ENCODE measurements at places on chromosomes 11 and 22.

DNA sequence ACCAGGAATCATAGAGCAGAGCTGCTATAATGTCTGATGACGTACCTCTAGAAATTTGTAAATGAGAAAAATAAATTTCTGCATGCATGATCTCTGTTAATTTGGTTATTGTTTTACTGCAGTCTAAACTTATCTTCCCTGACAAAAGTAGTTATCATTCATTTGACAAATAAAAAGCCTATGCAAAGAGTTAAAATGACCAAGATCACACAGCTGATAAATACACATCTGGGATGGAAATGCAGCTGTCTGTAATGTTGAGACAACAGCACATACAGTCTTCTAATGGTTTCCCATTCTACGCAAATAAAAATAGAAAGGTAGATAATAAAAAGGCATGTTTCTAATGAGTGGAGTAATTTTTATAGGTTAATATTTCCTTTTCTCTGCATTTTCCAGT is 225.1 kb upstream of the LUZP2 start:
- no peak for DNase-seq
- H3K36me3 ChIP-seq: no peaks in the 10 kb centered on the region
- H3K27ac ChIP-seq: no peak overlapping the region
- no peak overlapping the region for H3K4me3 ChIP-seq

DNA sequence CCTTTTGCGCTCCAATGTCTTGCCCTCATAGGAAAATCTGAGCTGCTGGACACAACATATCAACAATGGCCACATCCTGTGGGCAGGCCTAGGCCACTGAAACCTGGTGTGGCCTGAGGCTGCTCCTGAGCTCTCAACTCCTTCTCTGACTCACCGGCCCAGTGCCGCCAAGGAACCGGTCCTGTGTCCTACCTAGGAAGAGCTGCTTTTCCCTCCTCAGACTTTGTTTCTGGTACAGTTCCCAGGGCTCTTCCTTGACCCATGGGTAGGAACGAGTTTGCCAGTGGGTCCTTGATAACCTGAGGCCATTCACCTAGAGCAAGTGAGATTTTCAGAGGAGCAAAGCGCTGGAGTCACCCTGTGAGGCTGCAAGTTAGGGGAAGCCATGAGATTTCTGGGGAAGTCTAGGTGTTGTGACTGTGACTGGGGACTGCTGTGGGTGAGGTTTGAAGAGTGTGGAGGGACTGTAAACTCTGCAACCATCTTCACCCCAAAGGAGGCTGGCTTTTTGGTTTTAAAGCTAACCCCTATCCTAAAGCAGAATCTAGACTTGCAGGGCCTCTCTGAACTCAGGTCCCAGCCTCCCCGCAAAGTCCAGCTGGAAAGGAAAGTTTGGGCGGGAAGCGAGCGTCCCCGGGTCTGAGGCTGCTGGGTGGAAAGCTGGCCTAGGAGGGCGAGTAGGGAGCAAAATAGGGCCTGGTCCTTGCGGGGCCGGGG is 12.0 kb upstream of the PAX6 start:
- no peak overlapping the region for H3K4me3 ChIP-seq
- no peaks in the 10 kb centered on the region for H3K36me3 ChIP-seq
- no peak for DNase-seq
- H3K27me3 ChIP-seq: no peaks in the 10 kb centered on the region

DNA sequence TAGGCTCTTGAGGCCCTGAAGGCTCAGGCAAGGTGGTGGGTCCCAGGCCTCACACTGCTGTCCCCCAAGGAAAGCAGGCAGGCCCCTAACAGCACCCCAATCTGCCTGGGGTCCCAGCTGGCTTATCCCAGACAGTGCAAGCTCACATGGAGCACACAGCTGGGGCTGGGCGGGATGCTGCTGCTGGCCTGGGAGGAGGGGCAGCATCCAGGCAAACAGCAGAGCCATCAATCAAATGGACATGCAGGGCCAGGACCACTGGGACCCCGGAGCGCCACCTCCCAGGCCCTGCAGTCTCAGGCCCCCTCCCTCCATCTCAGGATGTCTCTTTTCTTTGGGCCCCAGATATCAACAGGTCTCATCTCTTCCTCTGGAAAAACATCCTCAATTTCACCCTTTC is 140.3 kb downstream of the BRD1 start:
- H3K27ac ChIP-seq: no peak overlapping the region
- DNase-seq: no peak
- H3K4me1 ChIP-seq: peaks cover 5% of the 10 kb centered on the region

DNA sequence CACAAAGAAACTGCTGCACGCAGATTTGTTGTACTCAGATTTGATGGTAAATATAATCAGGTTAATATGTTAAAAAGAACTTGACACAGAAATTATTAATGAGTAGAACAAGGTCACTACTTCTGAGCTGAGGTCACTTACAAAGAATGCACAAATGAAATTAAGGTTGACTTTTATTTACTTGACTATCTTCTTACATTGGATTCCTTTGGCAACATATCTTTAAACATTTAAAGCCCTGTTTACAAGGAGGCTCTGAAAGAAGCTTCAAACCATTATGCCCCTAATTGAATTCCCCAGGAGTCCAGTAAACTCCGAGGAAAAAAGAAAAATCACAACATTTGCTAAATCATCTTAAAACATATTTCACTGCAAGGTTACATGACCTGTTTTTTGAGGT is 245.5 kb downstream of the SOX6 start:
- no peak for DNase-seq
- H3K27me3 ChIP-seq: no peaks in the 10 kb centered on the region
- peaks cover 36% of the 10 kb centered on the region for H3K4me1 ChIP-seq
- peaks cover 11% of the 10 kb centered on the region for H3K36me3 ChIP-seq
- peak overlapping the region; percentile 84 for H3K27ac ChIP-seq

GRCh38 chr22:24178502-24179440 is 2.5 kb upstream of the SUSD2 start:
- H3K27me3 ChIP-seq: peaks cover 3% of the 10 kb centered on the region
- H3K4me3 ChIP-seq: no peak overlapping the region

GRCh38 chr22:20523086-20523983 is 15.9 kb downstream of the MED15 start:
- no peak overlapping the region for H3K4me3 ChIP-seq
- H3K27ac ChIP-seq: peak overlapping the region; percentile 74
- no peak for DNase-seq
- peaks cover 37% of the 10 kb centered on the region for H3K36me3 ChIP-seq

DNA sequence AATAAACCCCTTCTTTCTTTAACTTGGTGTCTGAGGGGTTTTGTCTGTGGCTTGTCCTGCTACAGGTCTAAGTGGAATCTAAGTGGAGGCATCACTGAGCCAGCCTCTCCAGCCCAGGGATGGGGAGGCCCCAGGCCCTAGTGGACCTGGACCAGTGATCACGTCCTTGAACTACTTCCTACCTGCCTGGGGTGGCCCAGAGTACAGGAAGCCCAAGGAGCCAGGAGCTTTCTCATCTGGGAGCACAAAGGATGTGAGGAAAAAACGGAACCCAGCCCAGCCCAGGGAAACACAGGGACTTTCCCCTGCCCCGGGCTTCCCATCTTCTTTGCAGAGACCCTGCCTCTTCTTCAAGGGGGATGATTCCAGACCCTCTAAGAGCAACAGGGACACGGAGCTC is 3.5 kb upstream of the CD5 start:
- DNase-seq: no peak
- H3K27ac ChIP-seq: no peak overlapping the region
- H3K27me3 ChIP-seq: peaks cover 4% of the 10 kb centered on the region
- no peak overlapping the region for H3K4me3 ChIP-seq
- H3K4me1 ChIP-seq: peaks cover 6% of the 10 kb centered on the region

- no peak overlapping the region for H3K27ac ChIP-seq
- H3K4me1 ChIP-seq: no peaks in the 10 kb centered on the region
- H3K27me3 ChIP-seq: no peaks in the 10 kb centered on the region
- H3K4me3 ChIP-seq: no peak overlapping the region
- no peaks in the 10 kb centered on the region for H3K36me3 ChIP-seq
- no peak for DNase-seq
These were observed 22.3 kb upstream of the MMP20 start for GRCh38 chr11:102647430-102647829.

GRCh38 chr11:46978005-46978491 is 41.5 kb downstream of the CSTPP1 start:
- DNase-seq: no peak
- H3K4me1 ChIP-seq: peaks cover 15% of the 10 kb centered on the region
- H3K27me3 ChIP-seq: no peaks in the 10 kb centered on the region
- H3K36me3 ChIP-seq: peaks cover 8% of the 10 kb centered on the region

GRCh38 chr11:68064926-68065325 is 26.1 kb downstream of the TCIRG1 start:
- no peak overlapping the region for H3K4me3 ChIP-seq
- peaks cover 70% of the 10 kb centered on the region for H3K36me3 ChIP-seq
- H3K27me3 ChIP-seq: no peaks in the 10 kb centered on the region
- no peak for DNase-seq
- peaks cover 5% of the 10 kb centered on the region for H3K4me1 ChIP-seq

- H3K4me3 ChIP-seq: no peak overlapping the region
- no peaks in the 10 kb centered on the region for H3K36me3 ChIP-seq
- peaks cover 60% of the 10 kb centered on the region for H3K4me1 ChIP-seq
- no peak overlapping the region for H3K27ac ChIP-seq
These were observed 32.2 kb upstream of the OAF start for GRCh38 chr11:120178561-120179056.

DNA sequence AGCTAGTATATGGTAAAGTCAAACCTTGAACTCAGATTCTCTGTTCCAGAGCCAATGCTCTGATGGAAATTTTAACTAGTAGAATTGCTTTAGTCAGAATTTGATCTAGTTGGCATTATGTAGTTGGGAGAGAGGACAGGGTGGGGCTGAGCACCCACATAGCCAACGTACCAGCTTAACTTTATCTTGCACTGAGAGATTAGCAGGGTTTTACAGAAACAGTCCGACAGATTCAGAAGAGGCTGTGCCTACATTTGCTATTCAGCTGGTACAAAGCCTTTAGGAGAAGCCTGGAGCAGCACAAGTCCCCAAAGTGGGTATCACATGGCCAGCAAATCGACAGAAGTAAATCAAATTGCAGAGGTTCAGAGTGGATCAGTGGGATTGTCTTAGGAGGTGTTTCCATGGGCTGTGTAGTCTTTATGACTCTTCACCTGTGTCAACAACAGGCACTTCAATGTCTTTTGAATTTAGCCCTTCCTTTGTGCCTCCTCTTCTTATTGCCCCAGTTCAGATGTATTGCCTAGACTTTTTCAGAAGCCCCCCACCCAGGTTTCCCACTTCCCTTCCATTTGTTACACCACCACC is 7.3 kb upstream of the CSRP3 start:
- no peaks in the 10 kb centered on the region for H3K27me3 ChIP-seq
- DNase-seq: no peak
- peaks cover 34% of the 10 kb centered on the region for H3K4me1 ChIP-seq
- H3K36me3 ChIP-seq: no peaks in the 10 kb centered on the region
- no peak overlapping the region for H3K4me3 ChIP-seq

GRCh38 chr11:73466643-73467042 is 90.4 kb downstream of the RELT start:
- no peaks in the 10 kb centered on the region for H3K27me3 ChIP-seq
- peak overlapping the region; percentile 46 for H3K27ac ChIP-seq
- peaks cover 21% of the 10 kb centered on the region for H3K4me1 ChIP-seq

- no peak for DNase-seq
- H3K4me1 ChIP-seq: no peaks in the 10 kb centered on the region
These were observed 6.9 kb upstream of the P4HA3 start for GRCh38 chr11:74318241-74318932.

- no peak overlapping the region for H3K27ac ChIP-seq
- H3K4me1 ChIP-seq: peaks cover 15% of the 10 kb centered on the region
- no peaks in the 10 kb centered on the region for H3K36me3 ChIP-seq
- H3K27me3 ChIP-seq: no peaks in the 10 kb centered on the region
- no peak for DNase-seq
- H3K4me3 ChIP-seq: peak overlapping the region; percentile 81
These were observed 516 bp downstream of the LRFN4 start for GRCh38 chr11:66857234-66857926.

DNA sequence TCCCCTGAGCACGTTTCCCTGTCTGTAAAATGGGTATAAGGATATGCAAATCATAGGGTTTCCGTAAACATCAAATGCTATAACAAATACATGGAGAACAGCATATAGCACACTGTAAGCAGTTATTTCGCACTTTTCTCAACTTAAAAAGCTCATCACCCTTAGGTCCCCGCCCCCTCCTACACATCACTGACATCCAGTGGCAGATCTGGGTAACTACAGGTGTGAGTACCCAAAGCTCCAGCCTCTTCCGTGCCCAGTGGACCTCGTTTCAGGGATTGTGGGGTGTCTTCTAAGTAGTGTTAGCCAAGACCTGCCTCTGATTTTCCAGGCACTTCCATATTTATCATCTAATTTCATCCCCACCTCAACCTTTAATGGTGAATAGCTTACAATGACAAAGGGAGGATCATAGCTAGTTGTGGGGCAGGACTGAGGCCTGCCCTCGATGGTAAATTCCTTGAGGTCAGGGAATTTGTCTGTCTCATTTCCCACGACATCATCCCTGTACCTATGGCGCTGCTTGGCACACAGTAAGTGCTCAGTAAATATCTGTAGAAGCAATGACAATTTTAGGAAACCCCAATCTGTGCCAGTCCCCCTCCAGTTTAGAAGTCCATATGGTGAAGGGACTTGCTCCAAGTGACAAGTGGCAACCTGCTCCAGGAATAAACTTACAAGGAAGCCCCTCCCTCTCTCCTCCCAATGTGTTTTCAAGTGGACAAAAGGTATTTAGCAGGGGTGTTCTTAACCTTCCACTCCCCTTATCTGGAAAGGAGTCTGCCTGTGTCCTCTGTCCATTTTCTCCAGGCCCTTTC is 340.5 kb downstream of the TENM4 start:
- H3K4me1 ChIP-seq: peaks cover 78% of the 10 kb centered on the region
- peaks cover 2% of the 10 kb centered on the region for H3K27me3 ChIP-seq
- no peaks in the 10 kb centered on the region for H3K36me3 ChIP-seq
- peak overlapping the region; percentile 28 for H3K4me3 ChIP-seq

DNA sequence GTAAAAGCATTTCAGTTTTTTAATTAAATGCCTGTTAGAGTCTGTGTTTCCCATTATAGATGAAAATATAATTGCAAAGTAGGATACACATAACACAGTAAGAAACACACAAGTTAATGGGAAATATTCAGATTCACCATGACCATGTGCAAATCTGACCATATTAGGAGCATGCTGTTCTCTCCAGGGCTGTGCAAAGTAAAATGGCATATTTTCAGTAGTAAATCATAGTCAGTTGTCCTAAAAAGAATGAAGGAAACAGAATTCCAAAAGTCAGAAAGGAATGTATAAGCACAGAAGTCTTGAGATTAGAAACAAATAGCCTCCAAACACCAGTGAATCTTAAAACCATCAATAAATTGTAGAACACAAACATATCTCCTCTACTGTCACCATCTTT is 44.4 kb downstream of the CNTN5 start:
- peaks cover 10% of the 10 kb centered on the region for H3K4me1 ChIP-seq
- no peak overlapping the region for H3K27ac ChIP-seq
- peaks cover 3% of the 10 kb centered on the region for H3K27me3 ChIP-seq
- H3K36me3 ChIP-seq: no peaks in the 10 kb centered on the region

- H3K36me3 ChIP-seq: no peaks in the 10 kb centered on the region
- H3K4me1 ChIP-seq: peaks cover 15% of the 10 kb centered on the region
- peaks cover 2% of the 10 kb centered on the region for H3K27me3 ChIP-seq
- no peak for DNase-seq
- H3K4me3 ChIP-seq: no peak overlapping the region
- H3K27ac ChIP-seq: peak overlapping the region; percentile 52
These were observed 802.0 kb downstream of the DLG2 start for GRCh38 chr11:84825106-84825660.

GRCh38 chr22:48820481-48821345 is 1007.0 kb downstream of the BRD1 start:
- H3K36me3 ChIP-seq: no peaks in the 10 kb centered on the region
- H3K27ac ChIP-seq: no peak overlapping the region
- peaks cover 21% of the 10 kb centered on the region for H3K27me3 ChIP-seq
- H3K4me1 ChIP-seq: peaks cover 40% of the 10 kb centered on the region

All from nephron progenitor cell (in vitro differentiated cells).